ENCODE measurements at places on chromosomes 7 and 10.

DNA sequence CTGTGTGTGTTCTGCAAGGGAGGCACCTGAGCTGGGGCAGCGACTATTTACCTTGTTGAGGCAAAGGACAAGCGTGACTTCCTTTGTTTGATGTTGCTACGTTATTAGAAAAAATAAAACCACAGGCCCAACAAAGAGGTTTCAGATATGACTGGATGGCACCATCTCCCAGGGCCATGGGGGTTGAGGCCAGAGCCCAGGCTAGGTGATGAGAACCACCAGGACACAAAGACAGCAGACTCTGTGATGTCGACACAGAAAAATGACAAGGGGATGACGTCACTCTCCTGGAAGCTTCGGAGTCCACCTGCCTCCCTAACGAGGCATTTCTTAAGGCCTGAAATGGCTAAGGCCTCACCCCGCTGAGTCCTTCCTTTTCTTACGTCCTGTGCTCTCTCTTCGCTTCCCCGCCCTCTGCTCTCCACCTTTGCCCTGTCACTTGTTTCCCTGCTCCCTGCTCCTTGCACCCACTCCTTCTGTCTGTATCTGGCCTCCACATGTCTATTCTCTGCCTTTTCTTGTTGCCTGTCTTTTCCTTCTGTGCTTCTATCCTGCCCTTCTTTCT is 83.0 kb upstream of the ADRB1 start:
- DNase-seq = no peak

DNA sequence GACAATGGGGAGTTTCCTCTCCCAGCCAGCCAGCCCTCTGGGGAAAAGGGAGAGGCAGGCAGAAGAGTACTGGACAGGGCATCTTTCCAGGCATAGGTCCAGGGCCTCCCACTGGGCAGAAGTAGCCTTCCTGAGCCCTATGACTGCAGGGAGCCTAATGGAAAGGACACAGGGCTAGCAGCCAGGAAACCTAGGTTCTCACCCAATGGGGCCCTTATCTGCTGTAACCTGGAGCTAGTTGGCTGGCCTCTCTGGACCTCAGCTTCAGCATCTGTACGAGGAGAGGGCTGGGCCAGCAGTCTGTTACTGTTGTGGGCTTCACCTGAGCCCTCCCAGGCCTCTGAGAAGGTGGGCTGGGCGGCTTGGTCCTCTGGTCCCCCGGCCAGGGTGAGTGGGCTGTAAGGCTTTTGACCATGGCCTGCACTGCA is 22.4 kb downstream of the LDB3 start:
- DNase-seq = no peak

- no peak for DNase-seq
Measured at GRCh38 chr10:6061056-6061455, 1.1 kb downstream of the IL2RA start.

DNA sequence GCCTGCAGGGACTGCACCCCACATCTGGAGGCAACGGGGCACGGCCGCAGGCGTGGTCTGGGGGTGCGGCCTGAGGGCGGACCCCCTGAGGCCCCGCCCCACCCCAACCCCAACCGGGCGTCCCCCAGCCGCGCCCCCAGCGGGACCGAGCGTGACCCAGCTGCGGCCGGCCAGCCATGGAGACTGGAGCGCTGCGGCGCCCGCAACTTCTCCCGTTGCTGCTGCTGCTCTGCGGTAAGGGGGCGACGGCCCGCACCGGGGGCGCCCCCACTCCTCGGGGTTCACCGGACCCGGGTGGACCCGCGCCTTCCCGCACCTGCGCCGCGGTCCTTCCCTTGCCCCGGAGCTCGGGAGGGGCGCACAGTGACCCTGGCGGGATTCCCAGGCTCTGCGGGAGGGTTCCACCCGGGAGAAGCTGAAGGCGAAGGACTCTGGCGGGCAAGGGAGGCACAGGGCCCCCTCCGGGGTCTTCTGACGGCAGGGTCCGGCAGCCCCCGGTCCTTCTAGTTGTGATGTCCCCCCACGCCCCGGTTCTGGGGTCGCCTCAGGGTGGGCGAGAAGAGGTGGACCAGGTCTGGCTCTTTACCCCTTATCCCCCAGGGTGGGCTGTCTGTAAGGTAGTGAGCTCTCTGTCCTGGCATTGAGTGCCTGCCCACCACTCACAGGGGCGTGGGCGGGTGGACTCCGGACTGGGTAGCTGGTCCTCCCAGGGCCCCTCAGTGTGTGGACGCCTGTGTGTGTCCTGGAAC is at the start of gene RAMP3:
TSS of gene RAMP3 (plus strand) at position 139 of the 749 bp plus-strand sequence. CDS start at position 177, 38 bp downstream.
- no peak for DNase-seq

DNA sequence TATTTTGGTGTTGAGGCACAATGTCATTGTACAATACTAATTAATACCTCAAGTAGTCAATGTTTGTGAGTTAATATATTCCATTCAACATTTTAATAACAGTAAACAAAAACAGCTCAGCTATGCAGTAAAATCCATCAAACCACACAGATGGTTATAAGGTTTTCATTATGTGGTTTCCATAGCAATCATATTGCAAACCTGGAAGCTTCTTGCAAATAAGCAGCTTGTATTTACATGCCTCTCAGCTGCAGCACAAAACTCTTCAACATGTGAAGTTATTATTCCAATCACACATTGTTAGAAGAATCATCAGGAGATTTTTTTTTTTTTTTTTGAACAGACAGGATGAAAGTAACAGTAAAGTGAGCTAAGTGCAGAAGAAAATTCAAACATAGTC is 170.2 kb downstream of the SKAP2 start:
- no peak for DNase-seq

GRCh38 chr7:68720697-68721096 is 877.6 kb upstream of the AUTS2 start:
- DNase-seq = no peak

DNA sequence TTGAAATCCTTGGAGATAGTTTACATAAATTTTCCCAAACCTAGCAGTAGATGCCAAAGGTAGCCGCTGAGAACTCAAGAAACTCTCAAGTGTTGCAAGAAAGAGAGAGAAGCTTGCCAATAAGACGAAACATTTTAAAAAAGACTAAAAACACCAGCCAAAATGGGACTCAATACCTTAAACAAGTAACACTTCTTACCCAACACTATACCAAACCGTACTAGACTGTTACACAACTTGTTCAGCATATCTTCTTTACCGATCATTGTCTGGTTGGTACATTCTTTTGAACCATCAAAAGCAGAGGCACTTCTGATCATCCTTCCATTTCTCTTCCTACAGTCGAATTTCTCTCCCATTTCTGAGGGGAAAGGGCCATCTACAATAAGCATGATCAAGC is 4.8 kb upstream of the PTPN12 start:
- no peak for DNase-seq

- DNase-seq = no peak
Measured at GRCh38 chr7:22545529-22545928, 45.5 kb upstream of the STEAP1B start.

GRCh38 chr10:119209736-119210355 is 2.5 kb downstream of the GRK5 start:
- no peak for DNase-seq

- DNase-seq = no peak
Measured at GRCh38 chr10:78046711-78047269, 13.1 kb downstream of the RPS24 start.

DNA sequence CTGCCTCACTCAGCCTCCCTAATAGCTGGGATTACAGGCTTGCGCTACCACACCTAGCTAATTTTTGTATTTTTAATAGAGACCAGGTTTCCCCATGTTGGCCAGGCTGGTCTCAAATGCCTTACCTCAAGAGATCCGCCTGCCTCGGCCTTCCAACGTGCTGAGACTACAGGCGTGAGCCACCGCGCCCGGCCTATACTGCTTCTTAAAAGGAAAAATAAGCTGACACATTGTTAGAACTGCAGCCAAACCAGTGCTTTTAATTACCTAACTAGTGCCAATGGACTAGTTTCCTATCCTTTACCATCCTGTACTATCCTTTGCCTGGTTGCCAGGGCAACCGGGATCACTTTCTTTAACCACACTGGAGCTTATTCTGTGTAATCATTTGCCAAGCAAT is 108.0 kb downstream of the LRRTM3 start:
- DNase-seq = no peak

GRCh38 chr10:72133517-72133916 is 45.2 kb upstream of the SPOCK2 start:
- DNase-seq = peak; percentile 39

GRCh38 chr7:78521961-78522360 is 723.4 kb downstream of the PHTF2 start:
- no peak for DNase-seq

DNA sequence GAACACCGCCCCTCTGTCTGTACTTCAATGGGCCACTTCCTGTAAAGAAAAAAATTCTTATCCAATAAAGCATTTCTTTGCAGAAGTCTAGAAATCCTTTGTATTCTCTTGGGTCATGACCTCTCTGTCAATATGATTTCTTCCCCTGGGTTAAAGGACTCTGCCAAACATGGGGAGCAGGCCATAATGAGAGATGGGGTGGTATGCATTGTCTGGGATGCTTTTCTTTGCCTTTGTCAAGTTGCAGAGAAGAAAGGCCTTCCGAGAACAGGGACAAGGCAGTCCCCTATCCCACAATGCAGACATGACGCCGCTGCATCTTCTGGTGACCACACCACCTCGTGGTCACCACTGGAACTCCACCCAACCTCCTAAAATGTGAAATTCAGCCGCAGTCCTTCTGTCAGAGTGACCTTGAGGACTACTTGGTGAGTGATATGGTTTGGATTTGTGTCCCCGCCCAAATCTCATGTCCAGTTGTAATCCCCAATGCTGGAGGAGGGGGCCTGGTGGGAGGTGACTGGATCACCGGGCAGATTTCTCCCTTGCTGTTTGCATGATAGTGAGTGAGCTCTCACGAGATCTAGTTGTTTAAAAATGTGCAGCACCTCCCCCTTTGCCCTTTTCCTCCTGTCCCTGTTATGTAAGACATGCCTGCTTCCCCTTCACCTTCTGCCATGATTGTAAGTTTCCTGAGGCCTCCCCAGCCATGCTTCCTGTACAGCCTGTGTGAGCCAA is 15.2 kb upstream of the FRMPD2 start:
- peak; percentile 56 for DNase-seq

DNA sequence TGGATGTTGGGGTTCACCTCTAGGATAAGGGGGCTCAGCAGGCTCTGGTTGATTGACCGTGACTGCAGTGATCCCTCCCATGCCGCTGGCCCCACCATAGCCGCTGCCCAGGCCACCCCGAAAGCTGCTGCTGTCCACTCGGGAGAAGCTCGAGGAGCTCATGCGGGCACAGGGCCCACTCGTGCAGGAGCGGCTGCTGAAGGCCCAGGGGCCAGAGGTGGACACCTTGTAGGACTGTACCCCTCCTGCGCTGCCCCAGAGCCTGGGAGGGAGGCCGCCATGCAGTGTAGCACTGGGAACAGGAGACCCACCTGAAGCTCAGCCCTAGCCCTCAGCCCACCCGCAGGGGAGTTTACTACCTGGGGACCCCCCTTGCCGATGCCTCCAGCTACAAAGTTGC is 70.0 kb downstream of the CHRM2 start:
- DNase-seq = no peak

- DNase-seq = peak; percentile 19
Measured at GRCh38 chr7:20330928-20331909, 519 bp downstream of the ITGB8 start.

GRCh38 chr7:101932083-101932482 is 114.7 kb downstream of the CUX1 start:
- DNase-seq = no peak

- no peak for DNase-seq
Measured at GRCh38 chr7:105775580-105775979, 100.8 kb downstream of the ATXN7L1 start.

- no peak for DNase-seq
Measured at GRCh38 chr7:20193242-20193777, 23.9 kb downstream of the MACC1 start.

DNA sequence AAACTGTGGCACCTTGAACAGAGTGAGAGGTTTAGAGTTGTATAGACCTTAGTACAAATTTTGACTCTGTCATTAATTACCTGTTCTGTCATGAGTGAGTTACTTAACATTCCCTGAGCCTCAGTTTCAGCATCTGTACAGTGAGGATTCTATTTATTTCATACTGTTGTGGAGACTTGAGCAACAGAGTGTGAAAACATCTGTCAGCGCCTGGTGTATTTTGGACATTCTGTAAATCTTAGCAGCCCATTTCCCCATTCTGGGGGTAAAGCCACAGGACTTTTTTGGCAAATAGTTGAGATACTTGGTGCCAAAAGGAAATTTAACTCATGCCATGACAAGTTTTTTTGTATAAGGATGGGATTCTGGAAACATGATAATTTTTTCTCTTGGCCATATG is 94.8 kb downstream of the AUTS2 start:
- no peak for DNase-seq

DNA sequence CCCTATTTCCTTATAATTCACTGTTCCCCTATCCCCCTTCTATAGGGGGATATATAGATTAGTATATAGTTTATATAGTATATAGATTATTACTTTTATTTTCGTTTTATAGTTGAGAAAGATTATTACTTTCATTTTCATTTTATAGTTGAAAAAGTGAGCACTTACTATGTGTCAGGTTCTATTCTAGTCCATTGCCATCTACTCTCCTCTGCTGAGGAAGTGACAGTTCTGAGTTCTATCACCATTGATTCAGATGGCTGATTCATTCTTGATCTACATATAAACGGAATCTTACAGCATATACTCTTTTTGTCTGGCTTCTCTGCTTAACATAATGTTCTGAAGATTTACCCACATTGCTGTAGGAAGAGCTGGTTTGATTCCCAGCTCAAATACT is 20.7 kb upstream of the CAV2 start:
- DNase-seq = no peak

GRCh38 chr7:4067874-4068273 is 614.2 kb upstream of the FOXK1 start:
- no peak for DNase-seq

DNA sequence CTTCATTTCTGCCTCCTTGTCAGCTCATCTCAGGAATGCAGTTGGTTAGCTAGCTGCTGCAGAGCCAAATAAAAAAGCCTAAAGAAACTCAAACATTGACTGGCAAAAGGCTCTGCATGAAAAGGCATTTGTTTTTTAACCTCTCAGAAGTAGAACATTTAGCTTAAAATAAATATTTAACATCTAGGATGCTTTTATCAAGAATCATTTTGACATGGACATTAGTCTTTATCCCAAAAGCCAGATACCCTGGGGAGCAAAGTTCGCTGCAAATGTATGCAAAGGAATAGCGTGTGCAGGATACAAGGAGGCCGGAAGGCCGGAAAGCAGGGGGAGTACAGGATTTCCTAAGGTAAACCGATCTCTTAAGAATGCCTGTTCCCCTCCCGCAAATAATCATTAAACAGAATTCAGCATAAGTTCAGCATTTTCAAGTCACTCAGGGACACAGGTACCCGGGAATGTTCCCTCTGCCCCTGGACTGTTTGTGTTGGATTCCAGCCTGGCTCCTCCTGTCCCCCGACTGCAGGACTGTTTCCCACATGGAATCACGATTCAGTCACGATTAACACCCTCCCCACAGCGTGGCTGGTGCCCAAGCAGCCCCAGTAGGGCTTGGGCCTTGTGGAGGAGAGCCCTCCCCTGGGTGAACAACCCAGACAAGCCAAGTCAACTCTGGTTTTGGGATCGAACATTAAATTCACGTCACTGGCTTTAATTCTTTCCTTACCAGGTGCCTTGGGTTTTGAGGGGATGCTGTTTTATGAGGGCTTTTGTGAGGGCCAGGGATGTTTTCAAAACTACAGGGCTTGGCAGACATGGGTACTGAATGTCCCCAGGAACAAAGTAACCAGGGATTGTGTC is 97.8 kb downstream of the HIPK2 start:
- no peak for DNase-seq
